Common myeloid progenitor, CD34-positive (primary cell): ENCODE measurements at places on chromosomes 3 and 15.

- DNase-seq = no peak
Measured at GRCh38 chr3:16305111-16305541, 40.1 kb downstream of the OXNAD1 start.

DNA sequence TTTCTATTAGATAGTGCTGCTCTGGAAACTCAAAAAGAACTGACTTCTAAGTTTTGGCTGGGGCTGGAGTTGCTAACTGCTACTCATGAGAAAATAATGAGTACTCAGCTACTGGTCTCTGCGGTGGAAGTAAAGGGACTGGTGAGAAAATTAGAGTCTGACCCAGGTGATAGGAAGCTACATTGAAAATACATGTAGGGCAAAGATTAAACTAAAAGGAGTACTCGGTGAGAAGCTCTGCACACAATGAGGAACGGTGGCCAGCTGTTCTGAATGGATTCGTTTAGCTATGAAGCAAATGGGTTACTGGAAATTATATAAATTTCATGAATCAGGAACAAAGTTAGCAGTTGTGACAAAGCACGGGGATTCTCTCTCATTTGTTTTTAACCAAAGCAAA, 512.9 kb upstream of the SGO1 start:
- DNase-seq = no peak

DNA sequence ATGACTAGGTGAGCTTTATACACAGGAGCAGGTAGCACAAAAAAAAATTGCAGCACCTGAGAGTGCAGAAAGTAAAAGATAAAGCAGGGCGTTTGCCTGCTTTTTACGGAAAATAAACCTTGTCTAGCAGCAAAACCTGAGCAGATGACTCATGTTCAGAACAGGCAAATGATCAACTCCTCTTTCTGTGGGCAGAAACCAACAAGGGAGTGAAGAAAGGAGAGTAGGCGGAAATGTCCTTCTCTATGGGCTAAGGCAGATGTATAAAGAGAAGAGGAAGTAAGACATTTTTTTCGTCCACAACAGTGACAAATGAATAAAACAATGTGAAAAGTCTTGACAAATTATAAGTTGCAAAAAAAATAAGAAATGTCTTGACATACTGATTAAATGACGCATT, 24.5 kb upstream of the GMNC start:
- DNase-seq = peak; percentile 22

- peak; percentile 86 for DNase-seq
Measured at GRCh38 chr3:58994746-58995330, 55.0 kb downstream of the CFAP20DC start.

DNA sequence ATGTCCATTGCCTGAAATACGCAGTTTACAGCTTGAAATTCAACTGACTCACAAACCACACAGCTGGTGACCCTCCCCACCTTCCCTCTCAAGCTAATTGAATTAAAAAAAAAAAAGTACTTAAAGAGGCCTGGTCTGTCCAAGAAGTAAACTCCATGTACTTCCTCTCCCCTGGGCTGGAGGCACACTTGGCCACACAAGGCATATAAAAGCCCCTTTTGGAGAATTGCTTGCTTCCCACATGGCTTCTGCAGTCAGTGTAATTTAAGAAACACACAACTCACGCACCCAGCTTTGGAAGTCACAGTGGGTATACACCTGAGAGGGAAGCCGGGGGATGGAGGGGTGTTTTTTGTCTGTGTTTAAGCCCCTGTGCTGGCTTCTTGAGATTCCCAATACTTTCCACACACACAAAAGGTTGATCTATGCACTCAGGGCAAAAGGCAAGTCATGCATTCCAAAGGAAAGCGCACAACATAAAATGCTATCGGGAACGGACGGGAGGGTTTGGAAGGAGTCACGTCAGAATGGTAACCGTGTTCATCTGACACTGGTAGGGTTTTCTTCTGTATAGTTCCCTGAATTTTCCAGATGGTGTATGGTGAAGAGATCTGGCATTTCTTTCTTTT, 106.6 kb upstream of the ALDH1A3 start:
- DNase-seq = no peak

GRCh38 chr3:134644731-134645514, 5.9 kb downstream of the KY start:
- peak; percentile 14 for DNase-seq
